Psoas muscle (tissue), 8 donors: ENCODE measurements at places on chromosomes 5 and 9.

- DNase-seq = peak; percentile 44
Measured at GRCh38 chr5:139710319-139711066, 62.3 kb downstream of the CXXC5 start.

GRCh38 chr5:79025054-79025472, 40.0 kb upstream of the ARSB start:
- DNase-seq = peak; percentile 79

DNA sequence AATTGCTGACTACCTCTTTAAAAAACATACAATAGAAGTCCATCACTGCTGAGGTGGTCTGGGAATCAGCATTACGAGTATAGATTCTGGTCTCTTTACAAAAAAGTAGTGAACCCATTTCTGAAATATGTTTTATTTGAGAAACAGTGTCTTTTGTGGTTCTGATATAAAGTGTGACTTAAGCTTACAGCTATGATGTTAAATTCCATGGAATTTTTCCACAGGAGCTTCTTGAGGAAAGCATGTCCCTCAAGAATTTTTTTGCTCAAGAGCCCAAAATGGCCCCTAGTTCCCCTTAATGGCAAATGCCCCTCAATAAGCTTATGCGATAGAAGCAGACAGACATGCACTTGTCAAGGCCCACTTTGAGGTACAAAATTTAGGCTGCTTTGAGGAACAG, 265.7 kb downstream of the FAM170A start:
- no peak for DNase-seq

GRCh38 chr9:91187311-91187964, 174.3 kb downstream of the AUH start:
- DNase-seq = no peak

- DNase-seq = no peak
Measured at GRCh38 chr9:106619211-106619610, 243.8 kb upstream of the ZNF462 start.
